Fibroblast of upper back skin (primary cell): ENCODE measurements at places on chromosomes 2 and 18.

DNA sequence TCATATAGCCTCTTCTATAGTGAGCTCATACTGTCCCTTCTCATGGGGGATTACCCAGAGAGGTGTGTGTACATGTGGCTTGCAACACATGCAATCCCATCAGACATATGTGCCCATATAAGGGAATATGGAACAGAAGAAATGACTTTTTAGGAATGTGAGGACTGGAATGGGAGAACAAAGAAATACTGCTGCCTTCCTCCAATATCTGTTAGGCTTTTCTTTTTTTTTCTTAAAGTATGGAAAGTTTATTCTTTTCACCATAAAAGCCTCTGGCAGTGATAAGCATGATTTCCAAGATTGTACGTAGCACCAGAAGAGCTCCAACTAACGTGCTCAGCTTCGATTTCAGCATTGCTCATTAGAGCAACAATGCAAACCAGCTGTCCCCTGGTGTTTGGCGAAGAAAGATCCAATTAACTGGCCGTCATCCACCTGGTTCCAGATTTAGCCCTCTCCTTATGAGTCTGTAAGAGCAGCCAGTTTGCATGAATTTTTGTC, 113.6 kb downstream of the ADCYAP1 start:
- DNase-seq = peak; percentile 94

GRCh38 chr18:58230438-58231179, 186.6 kb downstream of the NEDD4L start:
- no peak for DNase-seq

GRCh38 chr2:26534865-26535662, 57.1 kb upstream of the OTOF start:
- no peak for DNase-seq

GRCh38 chr2:231677632-231678104, 30.7 kb upstream of the PTMA start:
- DNase-seq = peak; percentile 80

DNA sequence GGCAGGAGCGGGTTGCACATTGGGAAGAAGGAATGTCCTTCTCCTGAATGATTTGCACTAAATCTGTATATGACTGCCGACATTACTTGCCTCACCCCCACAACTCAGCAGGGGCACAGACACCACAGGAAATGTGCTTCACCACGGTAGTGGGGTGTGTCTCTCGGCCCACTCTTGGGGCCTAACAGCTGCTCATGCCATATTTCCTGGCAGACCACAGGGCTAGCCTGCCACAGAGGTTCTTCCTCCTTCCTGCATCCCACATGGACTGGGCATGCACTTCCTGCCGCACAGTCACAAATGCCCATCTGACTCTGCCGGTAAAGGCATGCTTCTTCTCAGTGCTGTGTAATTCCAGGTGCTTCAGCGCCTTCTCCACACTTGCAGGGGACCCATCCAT, 10.3 kb upstream of the PAPOLG start:
- DNase-seq = no peak

GRCh38 chr2:105886029-105886454, 141.3 kb downstream of the NCK2 start:
- DNase-seq = peak; percentile 64

DNA sequence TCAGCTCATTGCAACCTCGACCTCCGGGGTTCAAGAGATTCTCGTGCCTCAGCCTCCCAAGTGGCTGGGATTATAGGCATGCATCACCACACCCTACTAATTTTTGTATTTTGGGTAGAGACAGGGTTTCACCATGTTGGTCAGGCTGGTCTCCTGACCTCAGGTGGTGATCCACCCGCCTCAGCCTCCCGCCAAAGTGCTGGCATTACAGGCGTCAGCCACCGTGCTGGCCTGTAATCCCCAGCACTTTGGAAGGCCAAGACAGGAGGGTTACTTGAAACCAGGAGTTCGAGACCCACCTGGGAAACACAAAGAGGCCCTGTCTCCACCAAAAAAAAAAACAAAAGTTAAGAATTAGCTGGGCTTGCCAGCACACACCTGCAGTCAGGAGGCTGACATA, 18.5 kb downstream of the USP34 start:
- no peak for DNase-seq
